ENCODE measurements at places on chromosomes 5 and 9. TPM values are rescaled to one million over a fixed set of nuclear protein-coding genes. Genes with fewer than 3 reads are reported as not detected.

DNA sequence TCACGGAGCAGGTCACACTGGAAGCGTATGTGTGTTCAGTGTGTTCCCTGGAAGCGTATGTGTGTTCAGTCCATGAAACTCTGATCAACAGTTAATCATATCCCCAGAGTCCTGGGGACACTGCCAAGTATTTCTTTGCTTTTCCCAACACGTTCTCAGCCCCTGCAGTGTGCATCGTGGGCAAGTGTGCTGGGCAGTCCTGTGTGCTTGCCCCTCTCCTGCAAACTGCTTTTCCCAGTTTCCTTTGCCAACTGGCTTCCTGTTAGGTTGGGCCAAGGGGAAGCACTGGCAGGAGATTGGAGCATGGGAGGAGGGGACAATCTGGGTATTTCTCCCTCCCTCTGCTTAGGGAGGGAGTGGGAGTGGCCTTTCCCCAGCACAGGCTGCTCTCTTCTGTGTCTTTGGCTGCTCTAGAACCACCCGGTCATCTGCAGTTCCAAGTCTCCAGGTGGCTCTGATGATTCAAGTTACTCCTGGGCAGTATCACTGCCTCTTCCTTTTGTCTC, 36.8 kb upstream of the NEK6 start:
- no peak for DNase-seq

DNA sequence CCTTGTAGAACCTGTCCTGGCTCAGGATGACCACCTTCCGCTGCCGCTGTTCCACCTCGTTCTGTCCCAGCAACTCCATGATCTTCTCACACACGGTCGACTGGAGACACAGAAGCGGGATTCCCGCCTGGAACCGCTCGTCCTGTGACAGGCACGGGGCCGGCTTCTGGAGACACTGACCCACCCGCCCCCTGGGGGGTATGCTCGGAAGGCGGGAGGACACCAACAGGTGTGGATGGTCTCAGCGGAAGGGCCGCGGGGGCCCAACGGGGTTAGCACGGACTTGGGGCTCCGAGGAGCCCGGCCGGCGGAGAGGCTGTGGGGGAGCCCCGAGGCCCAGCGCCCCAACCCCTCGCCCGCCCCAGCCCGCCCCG, 530 bp downstream of the UCK1 start:
- no peak for DNase-seq

DNA sequence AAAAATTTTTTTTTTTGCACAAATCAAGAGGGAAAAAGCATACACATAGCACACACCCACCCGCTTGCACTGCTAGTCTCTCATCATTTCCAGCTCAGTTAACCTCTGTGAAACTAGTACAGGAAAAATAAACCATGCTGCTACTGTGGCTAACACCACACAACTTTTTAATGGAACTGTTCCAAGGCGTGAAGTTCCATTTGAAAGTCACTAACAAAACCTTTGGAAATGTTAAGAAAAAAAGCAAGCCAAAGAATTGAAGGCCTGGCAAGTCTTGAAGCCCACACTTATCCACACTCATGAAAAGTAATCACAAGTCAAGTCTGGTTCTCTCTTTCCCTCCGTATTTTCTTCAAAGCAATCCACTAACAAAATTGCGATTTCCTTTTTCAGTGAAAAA, 116.3 kb downstream of the FANCC start:
- no peak for DNase-seq

- DNase-seq = no peak
Observed at GRCh38 chr5:36277521-36278176, 24.1 kb downstream of the RANBP3L start.

DNA sequence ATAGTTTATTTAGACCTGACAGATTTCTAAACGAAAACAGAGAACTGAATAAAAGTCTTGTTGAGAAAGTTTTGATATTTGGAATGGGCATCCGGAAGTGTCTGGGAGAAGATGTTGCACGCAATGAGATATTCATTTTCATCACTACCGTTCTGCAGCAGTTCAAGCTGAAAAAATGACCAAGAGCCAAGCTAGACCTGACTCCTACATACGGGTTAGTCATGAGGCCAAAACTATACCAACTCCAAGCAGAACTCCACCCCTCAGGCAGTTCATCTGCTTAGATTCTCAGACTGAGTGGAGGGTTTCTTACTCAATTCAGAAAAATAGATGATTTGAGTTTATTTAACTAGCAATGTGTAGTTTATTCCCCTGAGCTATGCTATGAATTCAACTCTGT, 95.4 kb upstream of the ANXA1 start:
- DNase-seq = no peak

- DNase-seq = no peak
Observed at GRCh38 chr9:76438841-76439588, 20.0 kb upstream of the GCNT1 start.

DNA sequence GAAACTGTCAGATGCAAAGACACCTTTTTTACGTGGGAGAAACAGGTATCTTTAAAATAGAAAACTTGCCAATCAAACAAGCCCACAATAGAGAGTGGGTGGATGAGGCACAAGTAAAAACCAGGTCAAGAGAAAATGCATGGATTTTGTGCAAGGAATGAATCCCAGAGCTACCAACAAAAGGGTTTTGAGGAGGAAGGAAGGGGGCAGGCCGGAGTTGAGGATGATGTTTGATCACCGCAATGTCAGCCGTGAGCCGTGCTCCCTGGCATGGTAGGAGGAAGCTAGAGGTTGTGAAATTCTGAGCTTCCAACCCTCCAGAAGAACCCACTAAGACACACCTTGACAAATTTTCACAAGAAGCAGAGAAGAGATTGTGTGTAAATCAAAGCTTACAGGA, 53.2 kb downstream of the HRH2 start:
- DNase-seq = no peak

DNA sequence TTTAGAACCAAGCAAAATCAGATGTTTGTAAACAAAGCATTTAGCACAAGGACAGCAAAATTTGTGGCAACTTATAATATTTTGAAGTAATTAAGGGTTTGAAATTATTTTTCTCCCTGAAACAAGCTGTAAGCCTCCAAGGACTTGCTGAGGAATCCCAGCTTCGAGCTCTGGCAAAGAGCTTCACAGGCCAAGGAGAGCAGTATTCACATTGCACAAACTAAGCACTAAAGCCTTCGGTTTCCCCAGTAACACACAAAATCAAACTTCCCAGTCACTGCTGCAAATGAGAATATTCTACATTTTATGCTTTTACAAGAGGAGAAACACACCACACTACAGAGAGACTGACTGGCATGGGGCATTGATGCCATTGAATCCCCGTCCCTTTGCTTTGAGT, 101.9 kb downstream of the WDR41 start:
- no peak for DNase-seq

- DNase-seq = no peak
Observed at GRCh38 chr5:163445345-163445744, 8.0 kb downstream of the CCNG1 start.

DNA sequence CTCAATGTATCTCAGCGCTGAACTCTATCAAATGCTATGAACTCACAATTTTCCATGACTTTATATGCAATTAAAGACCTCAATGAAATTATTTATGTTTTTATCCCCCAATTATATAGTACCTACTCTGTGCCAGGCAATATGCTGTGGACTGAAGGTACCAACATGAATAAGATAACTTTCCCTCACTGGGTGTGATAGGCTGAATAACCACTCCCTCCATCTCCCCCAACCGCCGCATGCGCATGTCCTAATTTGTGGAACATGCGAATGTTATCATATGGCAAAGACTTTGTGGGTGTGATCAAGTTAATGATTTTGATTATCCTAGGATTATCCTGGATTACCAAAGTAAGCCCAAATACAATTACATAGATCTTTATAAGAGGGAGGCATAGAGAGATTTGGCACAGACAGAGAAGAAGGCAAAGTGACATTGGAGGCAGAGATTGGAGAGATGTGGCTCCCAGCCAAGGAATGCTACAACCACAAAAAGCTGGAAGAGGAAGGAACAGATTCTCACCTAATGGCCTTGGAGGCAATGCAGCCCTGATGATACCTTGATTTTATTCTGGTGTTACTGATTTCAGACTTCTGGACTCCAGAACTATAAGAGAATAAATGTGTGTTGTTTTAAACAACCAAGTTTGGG, 149.1 kb upstream of the VCAN start:
- no peak for DNase-seq

- DNase-seq = no peak
Observed at GRCh38 chr9:111527347-111527746, 2.4 kb downstream of the ZNF483 start.

GRCh38 chr5:73901043-73901442, 275.0 kb downstream of the ARHGEF28 start:
- no peak for DNase-seq

GRCh38 chr9:131013771-131014676, 5.0 kb downstream of the LAMC3 start:
- DNase-seq = no peak

DNA sequence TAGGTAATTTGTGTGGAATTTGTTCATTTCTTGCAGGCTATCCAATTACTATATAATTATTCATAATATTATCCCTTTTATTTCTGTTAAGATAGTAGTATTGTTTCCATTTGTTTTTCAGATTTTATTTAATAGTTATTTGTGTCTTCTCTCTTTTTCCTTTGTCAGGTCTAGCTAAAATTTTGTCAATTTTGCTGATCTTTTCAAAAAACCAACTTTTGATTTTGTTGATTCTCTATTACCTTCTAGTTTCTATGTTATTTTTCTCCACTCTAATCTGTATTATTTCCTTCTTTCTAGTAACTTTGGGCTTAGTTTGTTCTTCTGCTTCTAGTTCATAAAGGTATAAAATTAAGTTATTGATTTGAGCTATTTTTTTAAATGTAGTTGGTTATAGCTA, 76.3 kb downstream of the OSTF1 start:
- no peak for DNase-seq

GRCh38 chr9:129674229-129674628, 8.8 kb downstream of the PRRX2 start:
- no peak for DNase-seq

GRCh38 chr5:160959804-160960203, 107.8 kb upstream of the ATP10B start:
- no peak for DNase-seq

GRCh38 chr5:175443514-175444059, 395 bp downstream of the DRD1 start:
- no peak for DNase-seq

DNA sequence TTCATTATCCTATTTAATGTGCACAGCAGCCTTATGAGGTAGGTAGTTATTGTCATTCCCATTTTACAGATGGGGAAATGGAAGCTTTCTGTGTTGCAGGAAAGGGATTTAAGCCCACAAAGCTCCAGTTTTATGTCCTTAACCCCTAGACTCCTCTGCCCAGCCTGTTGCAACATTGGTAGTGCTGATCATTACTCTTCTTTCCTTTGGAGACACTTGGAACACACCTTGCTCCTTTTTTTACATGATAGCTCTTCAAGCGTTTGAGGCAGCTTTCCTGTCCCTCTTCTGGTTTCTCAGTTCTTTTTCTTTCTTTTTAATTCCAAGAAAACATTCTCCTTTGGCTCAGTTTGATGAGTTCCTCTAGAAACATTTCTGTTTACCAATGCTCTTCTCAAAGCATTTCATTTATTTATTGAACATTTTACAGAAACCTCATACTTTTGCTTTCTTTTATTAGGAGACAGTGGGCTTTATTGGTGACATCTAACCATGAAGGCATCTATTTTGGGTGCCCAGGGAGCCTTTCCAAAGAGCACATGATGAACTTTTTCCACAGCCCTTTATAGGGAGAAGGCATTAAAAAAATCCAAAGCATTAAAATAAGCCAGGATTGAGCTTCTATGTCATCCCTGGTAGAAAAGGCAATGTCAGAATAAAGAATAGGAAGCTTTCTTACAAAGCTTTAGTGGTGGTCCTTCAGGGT, 218.0 kb downstream of the TMEM38B start:
- DNase-seq = no peak

DNA sequence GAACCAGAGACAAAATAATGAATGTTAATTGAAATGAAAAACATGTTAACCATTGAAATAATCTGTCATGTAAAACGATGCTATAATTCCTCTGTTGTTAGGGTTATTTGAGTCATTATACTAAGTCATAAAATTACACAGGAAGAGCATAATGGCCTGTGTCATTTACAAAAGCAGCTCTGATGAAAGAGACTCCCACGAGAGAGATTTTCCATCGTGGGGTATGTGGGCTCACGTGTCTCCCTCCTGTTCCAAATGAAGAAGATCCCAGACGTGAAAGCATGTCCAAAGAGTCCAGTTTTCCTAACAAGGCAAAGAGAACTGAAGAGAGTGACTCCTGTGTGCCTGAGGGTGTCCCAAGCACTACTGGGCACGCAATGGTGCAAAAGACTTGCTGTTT, 379.8 kb downstream of the SPOCK1 start:
- DNase-seq = no peak

The GGTA1 gene
- total RNA-seq = not detected

The IFNE gene
- total RNA-seq = 0.16 TPM

The HSD17B3 gene
- total RNA-seq = 0.58 TPM

The PCDHGC5 gene
- not detected for total RNA-seq

The ADAMTS16 gene
- not detected for total RNA-seq

The RBM18 gene
- total RNA-seq = 19.9 TPM

The MEF2C gene
- 9.4 TPM for total RNA-seq

The OR1L1 gene
- total RNA-seq = not detected

The RANBP3L gene
- total RNA-seq = not detected

The CDC20B gene
- total RNA-seq = not detected

The SLC6A18 gene
- not detected for total RNA-seq

The OBP2A gene
- not detected for total RNA-seq

The MYOT gene
- not detected for total RNA-seq
